ENCODE measurements at places on chromosomes 1 and 21.

GRCh38 chr1:20893931-20894330 is 106.8 kb upstream of the HP1BP3 start:
- DNase-seq = no peak

- no peak for DNase-seq
Measured at GRCh38 chr1:39980555-39981313, 25.8 kb downstream of the MFSD2A start.

- no peak for DNase-seq
Measured at GRCh38 chr1:94876362-94876761, 50.5 kb downstream of the CNN3 start.

DNA sequence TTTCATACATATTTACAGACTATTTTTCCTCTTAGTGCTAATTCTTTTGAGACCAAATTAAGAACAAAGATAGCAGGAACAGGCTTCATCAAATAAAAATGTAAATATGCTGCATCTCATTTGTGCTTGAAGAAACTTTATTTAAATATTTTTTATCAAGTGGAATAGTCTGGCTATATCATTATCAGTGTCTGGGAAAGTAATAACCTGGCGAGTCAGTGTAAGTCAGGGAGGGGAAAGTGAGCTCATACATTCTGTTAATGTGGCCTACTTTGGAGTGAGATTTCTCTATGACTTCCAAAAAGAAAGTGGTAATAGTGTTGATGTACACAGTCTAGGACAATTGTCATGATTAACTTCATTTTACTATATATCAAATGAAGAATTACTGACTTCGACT is 1045.1 kb downstream of the ADGRL2 start:
- DNase-seq = no peak

GRCh38 chr1:5333291-5333690 is 658.9 kb downstream of the NPHP4 start:
- DNase-seq = no peak

GRCh38 chr1:244303610-244303969 is 148.1 kb downstream of the ADSS2 start:
- no peak for DNase-seq

DNA sequence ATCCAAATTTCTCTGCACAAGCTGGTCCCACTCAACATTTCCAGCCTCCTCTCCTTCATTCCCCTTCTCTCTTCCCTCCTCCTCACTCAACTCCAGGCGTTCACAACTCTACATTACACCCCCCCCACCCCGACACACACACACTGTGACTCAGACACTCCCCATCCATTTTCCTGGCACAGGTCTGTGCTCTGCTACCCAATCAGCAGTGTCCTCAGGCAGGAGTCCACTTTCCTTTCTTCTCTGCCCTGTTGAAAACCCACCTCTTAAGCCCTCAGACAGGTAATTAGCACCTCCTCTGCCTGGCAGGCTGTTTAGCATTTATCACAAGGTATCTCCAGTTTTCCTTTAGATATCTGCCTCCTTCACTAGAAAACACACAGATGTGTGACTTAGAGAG is 8.8 kb upstream of the LMX1A start:
- no peak for DNase-seq

- no peak for DNase-seq
Measured at GRCh38 chr1:167905671-167906070, 8.3 kb downstream of the ADCY10 start.

DNA sequence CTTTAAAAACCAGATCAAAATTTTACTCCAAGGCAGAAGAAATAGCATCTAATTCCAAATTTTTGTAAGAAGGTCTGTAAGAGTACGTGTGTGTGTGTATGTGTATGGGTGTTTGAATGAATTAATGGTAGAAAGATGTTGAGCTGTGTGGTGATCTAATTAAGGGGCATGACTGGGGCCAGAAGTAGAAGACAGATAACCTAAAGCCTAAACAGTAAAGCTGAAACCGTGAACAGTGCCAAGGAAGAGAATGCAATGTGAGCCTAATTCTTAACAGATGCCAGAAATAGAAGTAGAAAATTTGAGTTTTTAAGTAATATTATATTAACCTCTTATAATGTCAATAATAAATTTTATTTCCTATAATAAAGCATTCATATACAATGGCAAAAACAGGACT is 38.2 kb downstream of the BRINP3 start:
- no peak for DNase-seq

- no peak for DNase-seq
Measured at GRCh38 chr1:155121249-155121648, 6.4 kb upstream of the EFNA1 start.

- DNase-seq = no peak
Measured at GRCh38 chr21:38958323-38958705, 152.6 kb downstream of the ETS2 start.

DNA sequence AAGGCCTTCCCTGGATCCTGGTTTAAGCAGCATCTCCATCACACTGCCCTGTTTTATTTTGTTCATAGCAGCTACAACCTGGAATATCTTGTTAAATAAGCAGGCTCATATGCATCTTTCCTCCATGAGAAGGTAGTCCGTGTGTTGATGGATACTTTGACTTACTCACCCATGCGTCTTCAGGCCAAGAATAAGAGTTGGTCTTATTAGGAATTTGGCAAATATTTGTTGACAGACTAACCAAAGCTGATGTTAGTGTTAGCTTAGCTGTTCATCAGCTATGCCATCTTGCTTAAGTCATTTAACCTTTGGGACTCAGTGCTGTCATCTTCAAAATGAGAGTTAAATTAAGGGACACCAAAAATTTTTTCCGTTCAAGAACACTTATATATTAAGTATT is 59.2 kb downstream of the SASS6 start:
- no peak for DNase-seq

- no peak for DNase-seq
Measured at GRCh38 chr1:169943963-169944526, 50.3 kb upstream of the SCYL3 start.

DNA sequence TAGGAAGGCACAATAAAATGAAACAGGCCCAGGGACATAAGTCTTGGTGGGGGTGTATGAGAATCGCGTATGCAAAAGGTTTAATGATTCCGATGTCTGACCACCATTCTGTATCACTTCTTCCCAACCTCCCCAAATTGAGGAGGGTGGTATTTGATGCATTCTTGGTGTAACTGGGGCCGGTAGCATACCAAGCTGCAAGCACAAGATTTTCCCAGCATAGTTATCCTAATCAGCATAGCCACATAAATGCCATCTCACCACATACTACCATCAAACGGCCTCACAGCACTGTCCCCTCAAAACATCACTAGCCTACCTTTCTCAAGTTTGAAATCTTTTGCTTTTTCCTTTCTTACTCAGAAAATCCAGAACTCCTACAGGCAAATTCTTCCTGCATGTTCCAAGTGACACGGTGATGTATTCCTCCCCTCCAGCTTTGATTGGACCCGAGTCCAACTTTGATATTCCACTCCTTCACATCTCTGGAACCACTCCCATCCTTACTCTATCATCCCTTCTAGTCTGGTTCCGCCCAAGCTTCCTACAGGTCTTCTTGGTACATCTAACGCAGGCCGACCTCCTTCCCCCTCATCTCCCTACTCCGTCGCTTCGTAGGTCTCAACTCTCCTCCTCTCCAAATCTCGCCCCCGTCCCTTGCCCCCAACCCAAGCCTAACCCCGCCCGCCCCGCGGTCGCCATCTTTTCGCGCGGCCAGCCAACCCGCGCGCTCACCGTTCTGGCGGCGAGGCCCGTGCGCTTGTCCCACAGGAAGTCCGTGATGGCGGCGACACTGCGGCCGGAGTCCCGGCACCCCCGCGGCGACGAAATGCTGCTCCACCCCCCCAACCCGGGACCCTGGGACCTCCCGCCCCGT is 600 bp downstream of the CLK2 start:
- DNase-seq = no peak

DNA sequence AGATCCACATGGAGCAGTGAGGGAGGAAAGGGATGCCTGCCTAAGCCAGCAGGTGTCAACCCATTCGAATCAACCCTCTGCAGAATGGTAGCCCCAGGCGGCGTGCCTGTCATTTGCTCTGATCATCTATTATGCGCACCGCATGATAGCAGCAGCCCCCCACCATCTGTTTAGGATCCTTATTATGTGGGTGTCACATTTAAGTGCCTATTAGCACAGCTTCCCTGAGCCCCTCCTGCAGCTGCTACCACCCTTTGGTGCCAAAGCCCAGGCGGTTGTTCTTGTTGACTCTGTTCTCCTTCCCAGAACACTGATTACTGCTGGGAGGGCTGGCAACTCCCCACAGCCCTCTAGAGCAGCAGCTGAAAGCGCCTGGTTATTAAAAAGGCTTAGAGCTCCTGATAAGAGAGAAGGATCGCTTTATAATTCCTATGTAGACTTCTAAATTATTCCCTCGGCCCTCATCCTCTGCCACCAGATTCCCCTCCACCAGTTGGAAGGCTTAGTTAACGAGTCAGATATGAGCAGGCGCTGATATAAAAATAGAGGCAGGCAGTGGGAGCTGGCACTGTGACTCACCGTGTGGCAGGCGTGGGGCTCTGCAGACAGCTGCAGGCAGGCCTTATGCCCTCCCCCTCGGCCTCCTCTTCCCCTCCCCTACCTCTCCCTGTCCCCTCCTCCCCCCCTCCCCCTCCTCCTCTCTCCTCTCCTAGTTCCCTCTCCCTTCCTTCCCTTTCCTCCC is 23.0 kb downstream of the ACTA1 start:
- DNase-seq = peak; percentile 10

DNA sequence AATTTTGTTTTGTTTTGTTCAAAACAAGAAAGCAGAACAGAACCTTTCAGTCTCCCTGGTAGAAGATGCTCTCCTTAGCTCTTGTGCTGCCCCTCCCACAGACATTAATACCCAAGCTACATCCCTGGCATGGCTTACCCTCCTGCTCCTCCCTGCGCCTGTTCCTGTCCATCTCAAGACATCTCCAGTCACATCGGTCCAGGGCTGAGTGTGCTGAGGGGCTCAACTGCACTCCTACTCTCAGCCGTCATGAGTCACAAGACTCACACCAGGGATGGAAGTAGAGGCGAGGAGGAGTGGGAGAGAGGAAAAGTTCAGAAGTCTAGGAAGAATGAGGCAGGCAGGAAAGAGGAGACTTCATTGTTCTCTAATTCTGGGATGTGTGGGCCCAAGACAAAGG is 9.2 kb upstream of the TACSTD2 start:
- DNase-seq = no peak

DNA sequence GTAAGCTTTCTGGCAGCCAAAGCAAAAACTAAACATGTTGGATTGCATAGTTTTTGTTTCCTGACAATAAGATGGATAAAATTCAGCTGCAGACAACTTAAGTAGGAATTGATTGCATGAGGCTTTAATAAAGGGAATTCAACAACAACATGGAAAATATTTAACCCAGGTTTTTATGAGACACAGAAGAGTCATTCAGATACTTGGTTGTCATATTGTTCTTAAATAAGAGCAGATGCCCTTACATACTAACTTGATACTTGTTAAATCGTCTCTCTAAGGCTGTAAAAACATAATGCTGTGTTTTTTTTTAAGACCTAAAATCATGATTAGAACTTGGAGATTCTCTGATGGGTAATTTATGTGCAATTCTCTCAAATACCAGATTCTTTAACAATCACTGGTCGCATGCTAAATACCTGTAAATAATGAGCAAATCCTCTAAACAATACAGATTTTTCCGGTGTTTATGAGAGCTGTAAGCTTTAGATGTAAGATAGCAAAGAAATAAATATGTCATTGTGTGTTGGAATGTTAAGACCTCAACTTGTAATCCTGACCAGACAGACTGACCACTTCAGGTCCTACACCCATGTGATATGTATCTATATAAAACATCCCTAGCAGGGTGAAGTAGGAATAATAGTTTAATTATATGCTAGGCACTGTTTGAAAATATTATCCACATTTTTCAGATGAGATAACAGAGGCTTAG is 37.8 kb upstream of the CD34 start:
- peak; percentile 63 for DNase-seq
